NCI-H1436 (cell line): ENCODE measurements at places on chromosomes 16 and 17.

GRCh38 chr17:67138392-67138791 is 94.0 kb downstream of the CACNG1 start:
- DNase-seq, result no peak

- DNase-seq, result no peak
Measured at GRCh38 chr16:47004652-47005051, 31.2 kb upstream of the DNAJA2 start.

DNA sequence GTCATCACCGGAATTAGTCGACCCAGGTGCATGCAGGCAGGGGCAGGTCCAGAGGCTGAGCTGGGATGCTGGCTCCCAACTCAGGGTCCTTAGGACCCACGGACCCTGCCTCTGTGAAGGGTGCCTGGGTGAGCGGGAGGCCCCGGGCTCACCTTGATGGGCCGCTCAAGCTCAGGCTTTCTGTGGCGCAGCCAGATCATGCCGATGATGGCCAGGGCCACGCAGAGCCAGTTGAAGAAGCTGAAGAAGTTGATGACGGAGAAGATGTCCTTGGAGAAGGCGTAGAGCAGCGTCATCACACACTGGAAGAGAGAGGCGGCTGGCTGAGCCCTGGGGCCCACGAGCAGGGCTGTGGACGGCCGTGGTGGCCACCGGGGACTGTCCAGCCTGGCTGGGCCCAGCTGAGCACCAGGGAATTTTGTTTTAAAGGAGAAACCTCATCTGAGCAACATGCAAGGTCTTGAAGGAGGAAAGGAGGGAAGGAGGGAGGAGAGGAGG is 32.9 kb downstream of the SLC7A5 start:
- no peak for DNase-seq

- DNase-seq, result peak; percentile 39
Measured at GRCh38 chr17:43020789-43021740, 1.1 kb downstream of the VAT1 start.

DNA sequence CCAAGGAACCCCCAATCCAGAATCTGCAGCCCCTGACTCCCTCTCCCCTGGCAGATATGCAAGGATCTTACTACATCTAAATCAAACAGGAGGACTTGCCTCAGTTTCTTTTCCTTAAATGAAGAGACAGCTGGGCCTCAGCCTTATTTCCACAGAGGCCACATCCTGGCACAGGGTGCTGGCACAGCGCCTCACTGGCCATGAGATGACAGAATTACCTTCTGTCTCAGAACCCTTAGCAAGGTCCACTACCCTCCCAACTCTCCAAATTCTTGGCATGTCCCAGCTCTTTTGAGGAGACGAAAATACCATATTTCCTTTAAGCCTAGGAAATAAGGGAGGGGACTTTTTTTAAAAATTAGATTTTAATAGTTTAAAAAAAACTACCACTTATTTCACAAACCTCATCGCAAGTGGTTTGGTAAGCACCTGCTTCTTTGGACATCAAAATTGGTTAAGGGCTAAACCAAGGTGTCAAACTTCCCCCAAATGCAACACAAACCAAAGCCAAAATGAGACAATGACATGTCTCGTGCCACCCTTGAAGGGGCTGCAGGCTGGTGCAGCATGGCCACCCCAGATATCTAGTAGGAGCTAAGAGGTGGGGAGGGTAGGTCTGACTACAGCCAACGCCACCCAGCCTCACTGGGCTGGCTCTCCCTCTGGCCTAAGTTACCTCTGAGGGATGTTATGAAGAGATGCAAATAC is 25.3 kb downstream of the FAM117A start:
- no peak for DNase-seq

- no peak for DNase-seq
Measured at GRCh38 chr16:23976524-23976923, 140.7 kb downstream of the PRKCB start.

GRCh38 chr17:82865774-82866395 is 26.1 kb upstream of the ZNF750 start:
- no peak for DNase-seq

DNA sequence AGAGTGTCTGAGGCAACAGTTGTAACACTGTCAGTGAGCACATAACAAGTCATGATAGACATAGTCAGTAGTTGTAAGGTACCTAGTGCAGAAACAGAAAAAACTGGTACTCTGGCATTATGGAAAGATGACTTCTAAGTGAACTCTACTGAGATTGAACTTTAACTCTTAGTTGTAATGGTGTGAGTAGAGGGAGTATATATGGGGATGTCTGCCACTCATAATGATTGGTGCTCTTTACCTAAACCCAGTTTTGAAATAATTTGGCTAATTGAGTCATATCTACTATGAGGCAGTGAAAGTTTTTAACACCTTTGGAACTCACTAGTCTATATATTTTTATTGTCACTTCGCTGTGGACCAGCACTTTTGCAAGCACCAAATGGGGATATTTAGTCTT is 6.6 kb downstream of the NLK start:
- no peak for DNase-seq

- DNase-seq, result no peak
Measured at GRCh38 chr17:78672005-78672404, 94.8 kb upstream of the DNAH17 start.

DNA sequence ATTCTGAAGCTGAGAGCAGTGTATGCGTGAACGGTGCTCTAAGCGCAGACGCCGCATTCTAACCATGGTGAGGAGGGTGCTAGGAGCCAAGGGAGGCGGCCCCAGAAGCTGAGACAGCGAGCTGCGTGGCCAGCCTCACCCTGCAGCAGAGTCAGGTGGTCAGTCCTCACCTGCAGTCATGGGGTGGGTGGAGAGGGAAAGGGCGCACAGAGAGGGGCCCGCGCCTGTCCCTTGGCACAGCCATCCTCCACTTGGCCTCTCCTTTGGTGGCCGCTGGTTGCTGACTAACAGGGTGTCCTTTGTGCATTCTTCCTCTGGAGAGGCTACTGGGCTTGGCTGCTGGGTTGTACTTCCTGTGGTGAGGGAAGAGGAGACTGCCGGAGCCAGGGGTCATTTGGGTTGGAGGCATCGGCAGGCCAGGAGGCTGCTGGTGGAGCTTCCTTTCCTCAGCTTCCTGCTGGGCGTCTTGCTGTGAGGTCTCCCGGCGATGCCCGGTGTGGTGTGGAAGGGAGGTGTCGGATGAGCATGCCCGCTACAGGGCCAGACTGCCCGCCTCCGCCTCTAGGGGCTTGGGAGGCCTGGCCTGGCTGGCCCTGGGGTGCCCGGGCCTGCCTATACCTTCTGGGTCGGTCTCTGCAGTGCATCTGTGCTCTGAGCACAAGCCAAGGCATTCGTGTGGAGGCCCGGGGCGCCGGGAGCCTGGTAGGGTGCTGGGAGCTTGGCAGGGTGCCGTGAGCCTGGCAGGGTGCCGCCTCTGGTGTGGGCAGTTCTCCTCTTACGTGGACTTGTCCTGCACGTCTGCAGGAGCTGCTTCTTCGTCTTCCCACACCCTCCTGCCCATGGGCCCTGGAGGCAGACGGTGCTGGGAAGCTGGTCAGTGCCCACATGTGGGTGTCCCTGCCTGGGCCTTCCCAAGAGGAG is 17.4 kb downstream of the RNF213 start:
- no peak for DNase-seq

DNA sequence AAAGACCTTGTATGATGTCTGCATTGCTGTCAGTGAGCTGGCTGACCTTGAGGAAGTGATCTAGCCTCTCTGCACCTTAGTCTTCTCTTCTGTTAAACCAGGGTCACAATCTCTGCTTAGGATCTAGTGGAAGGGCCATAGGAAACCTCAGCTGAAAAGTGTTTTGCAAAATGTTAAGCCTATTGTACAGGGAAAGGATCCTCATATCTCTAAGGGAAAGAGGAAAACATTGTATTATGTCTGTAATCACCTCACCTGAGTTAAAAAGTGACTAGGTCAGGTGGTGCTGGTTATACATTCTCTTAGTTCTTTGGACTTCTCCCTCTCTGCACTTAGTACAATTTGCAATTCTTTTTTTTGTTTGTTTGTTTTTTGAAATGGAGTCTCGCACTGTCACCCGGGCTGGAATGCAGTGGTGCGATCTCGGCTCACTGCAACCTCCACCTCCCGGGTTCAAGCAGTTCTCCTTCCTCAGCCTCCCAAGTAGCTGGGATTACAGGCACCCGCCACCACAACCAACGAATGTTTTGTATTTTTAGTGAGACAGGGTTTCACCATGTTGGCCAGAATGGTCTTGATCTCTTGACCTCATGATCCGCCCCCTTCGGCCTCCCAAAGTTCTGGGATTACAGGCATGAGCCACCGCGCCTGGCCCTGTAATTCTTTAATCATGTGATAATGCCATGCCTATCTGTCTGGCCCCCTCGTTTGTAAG is 2.0 kb upstream of the SEPHS2 start:
- DNase-seq, result no peak

- no peak for DNase-seq
Measured at GRCh38 chr17:40218006-40218739, 931 bp upstream of the WIPF2 start.

DNA sequence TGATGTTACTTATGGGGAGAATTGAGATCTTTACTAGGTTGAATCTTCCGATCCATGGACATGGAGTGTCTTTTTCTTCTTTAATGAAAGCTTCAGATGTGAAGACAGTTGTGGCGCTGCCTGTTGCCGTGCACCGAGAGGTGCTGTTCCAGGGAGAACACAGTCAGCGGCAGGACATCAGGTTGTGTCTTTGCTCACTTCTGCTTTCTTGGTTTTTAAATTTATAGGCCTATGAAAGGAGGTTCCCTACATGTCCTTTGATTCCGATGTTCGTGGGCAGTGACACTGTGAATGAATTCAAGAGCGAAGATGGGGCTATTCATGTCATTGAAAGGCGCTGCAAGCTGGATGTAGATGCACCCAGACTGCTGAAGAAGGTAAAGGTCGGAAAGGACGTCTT is 49.8 kb downstream of the SEC14L1 start:
- DNase-seq, result no peak

GRCh38 chr17:80106751-80107150 is 5.4 kb downstream of the GAA start:
- DNase-seq, result no peak

GRCh38 chr17:27563532-27563931 is 67.5 kb upstream of the LGALS9 start:
- DNase-seq, result no peak

DNA sequence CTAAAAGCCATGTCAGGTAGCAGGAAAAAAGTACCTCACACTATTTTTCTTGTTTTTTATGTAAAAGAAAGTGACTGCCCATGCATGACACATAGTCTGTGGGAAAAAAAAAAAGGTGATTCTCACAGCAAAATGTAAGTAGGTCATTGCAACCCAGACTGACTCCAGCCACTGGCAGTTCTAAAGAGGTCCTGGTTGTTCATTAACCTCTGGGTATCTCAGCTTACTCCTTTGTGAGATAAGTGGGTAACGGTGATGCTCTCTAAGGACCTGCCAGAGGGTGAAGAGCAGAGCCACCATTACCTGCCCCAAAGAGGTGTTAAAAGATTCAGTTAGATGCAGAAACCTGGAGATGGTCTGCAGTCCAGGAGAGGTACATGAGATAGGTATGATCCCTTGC is 531.9 kb downstream of the GRIN2A start:
- DNase-seq, result no peak

DNA sequence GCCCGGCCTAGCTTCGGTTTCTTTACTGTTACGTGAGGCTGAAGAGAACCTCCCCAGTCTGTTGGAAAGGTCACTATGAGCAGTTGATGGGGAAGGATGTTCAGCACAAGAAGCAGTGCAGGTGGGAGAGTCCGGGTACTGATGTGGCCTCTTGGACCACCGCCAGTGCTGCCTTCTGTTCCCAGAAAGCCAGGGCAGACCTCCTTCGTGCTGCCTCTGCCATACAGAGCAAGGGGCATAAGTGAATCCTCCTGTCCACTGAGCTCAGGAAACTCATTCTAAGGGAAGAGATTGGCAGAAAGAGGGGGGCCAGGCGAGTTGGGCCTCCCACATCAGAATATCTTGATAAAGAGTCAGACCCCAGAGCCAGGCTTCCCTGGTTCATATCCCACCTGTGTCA is 3.7 kb downstream of the PPP4C start:
- no peak for DNase-seq

GRCh38 chr17:4142107-4142900 is 526 bp downstream of the ZZEF1 start:
- no peak for DNase-seq

DNA sequence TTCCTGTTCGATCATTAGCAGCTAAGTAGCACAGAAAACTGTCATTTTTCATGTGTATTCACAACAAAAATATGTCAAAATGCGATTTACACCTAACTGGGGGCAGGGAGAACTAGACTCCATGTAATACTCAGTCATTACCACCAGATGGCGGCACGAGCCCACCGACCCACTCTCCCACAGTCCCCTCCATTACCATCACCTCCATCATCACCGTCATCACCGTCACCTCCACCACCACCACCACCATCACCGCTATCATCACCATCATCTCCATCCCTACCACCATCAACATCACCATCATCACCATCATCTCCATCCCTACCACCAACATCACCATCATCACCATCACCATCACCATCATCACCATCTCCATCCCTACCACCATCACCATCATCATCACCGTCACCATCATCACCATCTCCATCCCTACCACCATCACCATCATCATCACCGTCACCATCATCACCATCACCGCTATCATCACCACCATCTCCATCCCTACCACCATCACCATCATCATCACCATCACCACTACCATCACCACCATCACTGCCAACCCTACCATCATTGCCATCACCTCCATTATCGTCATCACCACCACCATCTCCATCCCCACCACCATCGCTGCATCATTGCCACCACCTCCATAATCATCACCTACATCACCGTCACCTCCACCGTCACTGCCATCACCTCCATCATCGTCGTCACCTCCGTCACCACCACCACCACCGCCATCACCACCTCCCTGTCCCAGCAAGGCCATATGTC is 14.4 kb downstream of the NDUFAF8 start:
- peak; percentile 39 for DNase-seq

GRCh38 chr16:79132701-79133100 is 467.8 kb downstream of the MAF start:
- no peak for DNase-seq

DNA sequence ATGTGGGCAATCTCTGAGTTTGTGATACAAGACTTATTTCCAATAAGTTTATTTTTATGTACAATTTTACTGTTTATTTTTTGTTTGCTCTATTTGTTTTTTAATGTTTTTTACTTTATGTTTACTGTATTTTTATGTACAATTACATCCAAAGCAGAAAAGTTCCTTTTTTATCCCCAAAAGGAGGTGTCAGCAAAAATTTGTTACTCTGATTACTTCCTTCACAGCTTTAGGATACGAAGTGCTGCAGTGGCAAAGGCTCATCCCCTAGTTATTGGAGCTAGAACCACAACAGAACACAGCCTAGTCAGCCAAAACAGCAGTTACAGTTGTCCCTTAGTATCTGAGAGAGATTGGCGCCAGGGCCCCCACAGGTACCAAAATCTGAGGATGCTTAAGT is 35.7 kb downstream of the IST1 start:
- DNase-seq, result no peak
